ENCODE measurements at places on chromosomes 12 and 14. TPM values are rescaled to one million over a fixed set of nuclear protein-coding genes. Genes with fewer than 3 reads are reported as not detected.
A peak's percentile ranks its signal among the peaks of the same experiment; 100 is the strongest.

GRCh38 chr12:88579161-88579517 lies 1.1 kb downstream of the KITLG start:
- no peaks in the 10 kb centered on the region for H3K4me1 ChIP-seq
- peak overlapping the region; percentile 14 for H3K27ac ChIP-seq
- H3K36me3 ChIP-seq = no peaks in the 10 kb centered on the region
- no peaks in the 10 kb centered on the region for H3K27me3 ChIP-seq
- peak overlapping the region; percentile 59 for H3K4me3 ChIP-seq

DNA sequence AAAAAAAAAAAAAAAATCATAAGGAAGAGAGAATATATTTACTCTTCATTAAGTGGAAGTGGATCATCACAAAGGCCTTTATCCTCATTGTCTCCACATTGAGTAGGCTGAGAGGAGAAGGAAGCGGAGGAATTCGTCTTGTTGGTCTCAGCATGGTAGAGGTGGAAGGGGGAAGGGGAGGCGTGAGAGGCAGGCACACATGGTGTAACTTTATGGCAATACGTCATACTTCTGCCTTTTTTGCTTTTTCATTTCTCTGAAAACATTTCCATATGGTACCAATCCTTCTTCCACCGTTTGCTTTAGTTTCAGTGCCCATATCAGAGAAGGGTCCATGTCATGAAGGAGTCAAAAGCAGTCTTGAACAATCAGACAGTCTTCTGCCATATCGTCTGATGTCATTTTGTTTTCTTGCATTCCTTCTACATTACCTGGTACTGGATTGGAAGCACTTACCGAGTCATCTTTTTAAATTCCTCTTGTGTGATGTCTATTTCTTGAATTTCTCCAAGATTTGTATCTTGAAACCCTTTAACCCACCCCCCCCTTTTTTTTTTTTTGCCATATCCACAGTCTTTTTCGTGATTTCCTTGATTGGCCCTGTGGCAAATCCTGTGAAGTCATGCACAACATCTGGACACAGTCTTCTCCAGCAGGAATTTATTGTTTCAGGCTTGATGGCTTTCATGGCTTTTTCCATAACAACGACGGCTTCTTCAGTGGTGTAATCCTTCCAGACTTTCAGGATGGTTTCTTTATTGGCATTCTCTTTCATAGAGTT lies 8.9 kb downstream of the FUT8 start:
- peaks cover 2% of the 10 kb centered on the region for H3K4me1 ChIP-seq
- DNase-seq = no peak
- no peaks in the 10 kb centered on the region for H3K36me3 ChIP-seq
- H3K4me3 ChIP-seq = no peak overlapping the region
- H3K27ac ChIP-seq = no peak overlapping the region
- H3K27me3 ChIP-seq = no peaks in the 10 kb centered on the region

GRCh38 chr12:53220694-53221202 lies 11.3 kb downstream of the RARG start:
- no peaks in the 10 kb centered on the region for H3K36me3 ChIP-seq
- H3K27me3 ChIP-seq = no peaks in the 10 kb centered on the region
- H3K4me3 ChIP-seq = peak overlapping the region; percentile 77

DNA sequence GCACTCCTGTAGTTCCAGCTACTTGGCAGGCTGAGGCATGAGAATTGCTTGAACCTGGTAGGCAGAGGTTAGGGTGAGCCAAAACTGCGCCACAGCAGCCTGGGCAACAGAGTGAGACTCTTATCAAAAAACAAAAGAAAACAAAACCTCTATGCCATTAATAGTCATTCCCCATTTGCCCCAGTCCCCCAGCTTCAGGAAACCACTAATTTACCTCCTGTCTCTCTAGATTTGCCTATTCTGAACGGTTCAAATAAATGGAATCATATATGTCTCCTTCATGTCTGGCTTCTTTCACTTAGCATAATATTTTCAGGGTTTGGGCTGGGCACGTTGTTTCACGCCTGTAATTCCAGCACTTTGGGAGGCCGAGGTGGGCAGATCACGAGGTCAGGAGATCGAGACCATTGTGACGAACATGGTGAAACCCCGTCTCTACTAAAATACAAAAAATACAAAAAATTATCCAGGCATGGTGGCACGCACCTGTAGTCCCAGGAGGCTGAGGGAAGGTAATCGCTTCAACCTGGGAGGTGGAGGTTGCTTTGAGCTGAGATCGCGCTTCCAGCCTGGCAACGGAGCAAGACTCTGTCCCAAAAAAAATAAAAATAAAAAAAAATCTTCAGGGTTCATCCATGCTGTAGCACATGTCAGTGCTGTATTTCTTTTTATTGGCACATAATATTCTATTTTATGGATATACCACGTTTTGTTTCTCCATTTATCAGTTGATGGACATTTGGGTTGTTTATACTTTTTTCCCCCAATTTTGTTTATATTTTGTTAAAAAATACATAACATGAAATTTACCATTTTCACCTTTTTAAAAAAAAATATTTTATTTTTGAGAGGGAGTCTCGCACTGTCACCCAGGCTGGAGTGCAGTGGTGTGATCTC lies 31.9 kb downstream of the KNTC1 start:
- no peaks in the 10 kb centered on the region for H3K27me3 ChIP-seq
- DNase-seq = no peak
- H3K4me3 ChIP-seq = no peak overlapping the region
- H3K36me3 ChIP-seq = peaks cover 5% of the 10 kb centered on the region

GPR162 gene
- polyA plus RNA-seq = 5.1 TPM

FZD10 gene
- 1.2 TPM for polyA plus RNA-seq

Data from small intestine (tissue), 16 donors.